ENCODE measurements at places on chromosomes 5 and 9.
A peak's percentile ranks its signal among the peaks of the same experiment; 100 is the strongest.

DNA sequence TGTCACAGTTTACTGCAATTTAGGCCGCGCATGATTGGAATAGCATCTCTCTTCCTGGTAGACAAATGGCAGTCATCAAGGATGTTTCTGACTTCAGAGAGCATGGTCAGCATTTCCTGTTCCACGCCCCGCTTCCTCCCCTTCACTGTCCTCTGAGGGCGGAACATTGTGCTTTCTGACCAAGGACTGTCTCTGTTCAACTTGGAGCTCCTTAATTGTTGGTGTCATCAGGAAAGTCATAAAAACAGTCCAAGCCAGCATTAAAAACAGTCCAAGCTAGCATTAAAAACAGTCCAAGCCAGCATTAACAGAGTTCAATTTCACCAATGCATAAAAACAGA, 301.3 kb upstream of the IRX4 start:
- DNase-seq: no peak

- DNase-seq: no peak
These were observed 1.9 kb upstream of the TRIM32 start for GRCh38 chr9:116685166-116685565.

DNA sequence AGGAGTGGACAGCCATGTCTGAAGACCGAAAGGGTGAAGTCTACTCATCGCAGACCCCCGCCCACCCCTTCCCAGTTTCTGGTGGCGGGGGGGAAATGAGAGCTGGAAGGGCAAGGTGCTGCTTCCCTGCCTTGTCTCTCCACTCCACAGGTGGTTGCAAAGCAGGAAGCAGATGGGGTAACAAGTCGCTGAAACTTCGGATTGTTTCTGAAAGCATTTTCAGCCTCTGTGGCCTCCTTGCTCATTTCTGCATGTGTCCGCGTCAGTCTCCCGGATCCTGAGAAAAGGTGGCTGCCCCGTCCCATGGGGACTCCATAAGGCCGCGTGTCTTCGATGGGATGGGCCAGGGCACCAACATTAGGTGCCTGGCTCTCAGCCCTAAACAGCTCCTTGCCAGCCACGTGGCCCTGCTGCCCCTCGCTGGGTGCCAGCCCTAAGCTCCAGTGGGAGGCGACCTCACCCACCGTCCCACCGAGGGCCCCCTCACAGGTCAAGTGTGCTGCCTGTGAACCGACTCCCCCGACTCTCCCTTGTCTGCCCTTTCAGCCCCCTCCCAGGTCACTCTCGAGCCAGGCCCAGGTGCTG, 971 bp downstream of the PHYKPL start:
- no peak for DNase-seq

DNA sequence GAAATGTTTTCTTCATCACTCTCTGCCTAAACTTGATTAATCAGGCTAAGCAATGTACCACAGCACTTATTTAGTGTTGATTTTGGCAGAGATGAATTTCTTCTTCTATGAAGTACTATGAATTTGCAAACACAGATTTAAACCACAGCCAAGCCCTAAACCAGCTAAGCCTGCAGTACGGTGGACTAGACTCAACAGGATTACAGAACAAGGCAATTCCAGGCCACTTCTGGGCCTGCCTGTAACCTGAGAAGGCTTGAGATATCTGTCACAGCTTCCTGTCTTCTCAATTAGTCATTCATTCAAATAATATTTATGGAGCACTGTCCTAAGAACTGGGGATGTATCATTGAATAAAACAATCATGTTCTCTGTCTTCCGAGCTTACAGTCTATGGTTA, 32.4 kb upstream of the CAST start:
- peak; percentile 93 for DNase-seq

- peak; percentile 40 for DNase-seq
These were observed 648.3 kb upstream of the ZNF608 start for GRCh38 chr5:125394661-125395280.

DNA sequence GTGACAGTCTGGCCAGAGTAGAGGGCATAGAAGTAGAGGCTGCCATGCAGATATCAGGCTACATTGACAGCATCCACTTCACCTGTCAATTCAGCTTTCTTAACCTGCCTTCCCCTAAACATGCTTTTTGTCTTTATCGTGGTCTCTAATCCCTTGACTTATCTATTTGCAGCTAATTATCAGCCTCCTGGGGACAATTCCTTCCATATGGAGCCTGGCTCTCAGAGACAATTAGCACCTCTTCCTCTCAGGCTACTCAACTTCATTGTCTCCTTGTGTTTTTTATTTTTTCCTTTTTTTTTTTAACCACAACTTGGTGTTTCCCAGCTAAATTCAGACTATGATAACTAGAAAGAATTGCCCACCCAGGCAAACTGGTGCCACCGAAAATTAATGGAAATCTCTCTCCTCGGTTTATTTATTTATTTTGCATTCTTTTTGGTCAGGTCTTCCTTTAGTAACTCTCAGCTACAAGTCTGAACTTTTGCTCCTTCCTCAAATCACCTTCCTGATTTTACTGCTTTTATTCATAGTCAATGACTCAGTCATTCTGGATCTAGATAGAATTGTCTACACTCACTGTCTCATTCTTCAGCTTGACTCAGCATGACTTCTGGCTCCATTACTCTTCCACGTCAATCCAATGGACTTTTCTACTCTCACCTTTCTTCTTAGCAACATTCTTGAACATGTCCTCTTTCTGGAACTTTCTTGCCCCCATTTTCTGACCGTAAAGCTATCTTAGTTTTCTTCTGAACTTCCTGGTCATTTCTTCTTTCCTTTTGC, 63.0 kb upstream of the BASP1 start:
- peak; percentile 68 for DNase-seq

DNA sequence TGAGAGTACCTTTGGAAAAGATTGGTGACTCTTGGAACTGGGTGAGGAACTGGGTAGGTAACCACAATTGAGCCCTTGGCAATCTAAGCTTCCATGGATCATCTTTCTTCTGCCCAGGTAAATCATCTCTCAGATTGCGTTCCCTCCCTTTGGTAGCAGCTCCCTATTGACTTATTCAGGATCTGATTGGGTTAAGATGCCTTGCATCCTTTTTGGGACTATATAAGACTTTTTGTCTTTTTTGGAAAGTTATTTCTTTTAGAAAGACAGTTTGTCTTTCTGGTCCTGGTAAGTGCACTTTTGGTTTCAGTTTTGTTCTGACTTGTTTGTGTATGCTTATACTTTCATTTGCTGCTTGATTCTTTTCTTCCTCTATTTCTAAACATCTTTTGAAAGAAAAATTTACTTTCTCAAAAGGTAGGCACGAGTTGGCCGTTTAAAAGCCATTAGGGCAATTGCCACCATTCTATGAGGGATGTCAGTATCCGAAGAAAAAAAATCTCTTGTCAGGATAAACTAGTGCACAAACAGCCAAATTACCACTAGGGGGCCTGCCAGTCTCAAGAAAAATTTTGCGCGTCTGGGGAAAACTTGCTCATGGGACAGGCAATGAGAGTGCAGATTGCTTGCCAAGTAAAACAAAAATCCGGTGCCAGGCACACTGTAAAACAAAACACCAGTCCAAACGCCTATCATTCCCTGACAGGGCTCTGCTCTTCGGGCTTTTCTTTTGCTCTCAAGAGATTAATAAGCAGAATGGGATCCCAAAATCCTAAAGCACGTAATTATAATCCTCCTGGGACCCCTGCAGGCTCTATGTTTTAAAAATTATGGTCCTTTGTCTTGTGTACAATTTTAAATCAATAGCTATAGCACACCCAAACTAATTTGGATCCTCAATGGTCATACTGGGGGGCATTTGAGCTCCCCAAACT, 12.8 kb downstream of the OR1J1 start:
- peak; percentile 86 for DNase-seq

GRCh38 chr5:41793141-41793770, 77.0 kb downstream of the OXCT1 start:
- DNase-seq: peak; percentile 78

DNA sequence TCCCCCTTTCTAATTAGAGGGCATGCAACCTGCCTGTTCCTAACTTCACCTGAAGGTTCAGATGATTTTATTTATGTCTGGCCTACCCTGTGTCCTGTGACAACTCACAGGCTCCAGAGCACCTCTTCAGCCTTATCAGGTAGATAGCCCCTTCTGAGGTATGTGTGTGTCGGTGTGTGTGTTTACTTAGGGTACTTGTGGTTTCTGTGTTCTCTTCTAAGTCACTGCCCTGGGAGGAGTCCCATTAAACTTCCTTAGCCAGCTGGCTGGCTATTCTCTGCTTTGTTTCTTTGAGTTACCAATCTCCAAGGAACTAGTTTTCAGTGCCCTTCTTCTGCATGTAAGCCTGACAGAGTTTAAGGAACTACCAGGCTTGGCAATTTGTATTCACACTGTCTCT, 74.9 kb downstream of the UNC13B start:
- DNase-seq: peak; percentile 2

DNA sequence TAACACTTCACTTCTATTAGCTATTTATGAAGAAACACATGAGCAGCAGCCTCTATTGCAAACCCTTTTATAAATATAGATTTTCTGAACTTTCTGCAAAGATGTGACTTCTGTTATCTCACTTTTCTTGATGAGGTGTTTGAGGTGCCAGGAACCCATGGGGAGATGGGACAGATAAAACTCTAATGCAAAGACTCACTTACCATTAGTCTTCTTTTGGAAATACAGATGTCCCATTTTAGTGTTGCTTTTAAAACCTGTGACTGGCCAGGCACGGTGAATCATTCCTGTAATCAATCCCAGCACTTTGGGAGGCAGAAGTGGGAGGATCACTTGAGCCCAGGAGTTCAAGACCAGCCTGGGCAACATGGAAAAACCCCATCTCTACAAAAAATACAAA, 171.3 kb upstream of the GAS1 start:
- DNase-seq: no peak

- DNase-seq: no peak
These were observed at the start of gene SHOC1 for GRCh38 chr9:111794835-111795556. Gene SHOC1, minus strand, starts transcription at chr9:111794937. Its CDS starts 3,519 bp downstream, at chr9:111791418.

DNA sequence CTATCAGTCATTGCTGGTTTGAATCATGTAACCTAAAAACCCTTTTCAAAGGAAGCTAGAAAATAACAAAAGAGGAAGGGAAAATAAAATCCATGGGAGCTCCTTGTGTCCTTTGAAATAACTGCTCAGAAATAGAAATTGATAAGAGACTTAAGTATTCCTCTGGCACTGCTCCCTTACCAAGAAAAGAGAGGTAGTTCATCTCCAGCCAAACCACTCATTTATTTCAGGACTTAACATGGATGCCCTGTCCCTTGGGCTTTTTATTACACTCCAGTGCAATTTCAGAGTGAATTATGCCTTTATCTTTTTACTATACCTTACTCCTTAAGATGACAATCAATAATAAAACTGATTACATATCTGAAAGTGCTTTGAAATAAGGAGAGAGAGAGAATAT, 61.0 kb downstream of the MUSK start:
- DNase-seq: no peak

DNA sequence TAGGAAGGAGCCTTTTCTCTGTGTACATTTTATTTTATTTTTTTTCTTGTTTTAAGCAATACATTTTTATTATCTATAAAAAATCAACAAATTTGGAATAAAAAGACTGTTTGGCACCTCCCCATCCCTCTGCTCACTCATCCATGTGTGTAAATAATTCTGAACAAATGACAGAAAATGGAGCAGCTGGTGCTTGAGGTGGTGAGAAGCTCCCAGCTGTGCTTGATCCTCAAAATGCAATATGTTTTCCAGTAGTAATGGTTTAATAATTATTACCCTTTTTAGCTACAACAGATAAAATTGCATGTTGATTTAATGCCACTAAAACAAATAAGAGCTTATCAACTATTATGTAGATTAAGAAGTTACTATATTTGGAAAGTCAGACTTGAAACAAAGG, 132.5 kb downstream of the CDH18 start:
- no peak for DNase-seq

- DNase-seq: no peak
These were observed 45.6 kb downstream of the GSN start for GRCh38 chr9:121313458-121314152.
